Aorta (tissue), 5 donors: ENCODE measurements at places on chromosomes 4 and X.

DNA sequence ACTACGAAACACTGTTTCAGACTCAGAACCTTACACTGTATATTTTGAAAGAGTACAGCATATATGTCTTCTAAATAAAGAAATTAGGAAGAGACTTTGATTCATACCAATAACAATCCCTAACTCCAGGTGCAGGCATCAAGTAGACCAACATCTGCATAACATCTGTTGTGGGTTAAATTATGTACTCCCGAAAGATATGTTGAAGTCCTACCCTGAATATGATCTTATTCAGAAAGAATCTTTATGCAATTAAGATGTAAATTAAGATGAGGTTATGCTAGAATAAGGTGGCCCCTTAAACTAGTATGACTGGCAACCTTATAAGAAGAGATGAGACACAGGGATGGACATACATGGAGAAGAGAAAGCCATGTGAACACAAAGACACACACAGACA, 117.9 kb downstream of the INPP4B start:
- DNase-seq = no peak

DNA sequence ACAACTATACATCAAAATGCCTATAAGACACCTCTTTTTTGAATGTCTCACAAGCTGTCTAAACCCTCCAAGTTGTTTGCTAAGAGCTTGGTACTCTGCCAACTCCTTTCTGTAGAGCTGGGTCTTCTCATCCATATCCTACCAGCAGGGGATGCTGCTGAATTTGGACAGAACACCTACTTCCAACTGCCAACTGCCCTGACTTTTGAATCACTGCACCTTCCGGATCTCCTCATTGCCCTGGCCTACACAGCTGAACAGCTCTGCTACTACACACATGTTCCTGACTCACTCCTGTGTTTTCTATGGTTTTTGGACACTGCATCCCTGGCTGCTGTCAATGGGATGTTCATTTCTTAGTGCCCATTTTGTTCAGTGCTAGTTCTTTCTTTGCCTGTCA, 18.7 kb downstream of the FAM184B start:
- DNase-seq = no peak

GRCh38 chr4:78707793-78708192, 68.4 kb upstream of the BMP2K start:
- DNase-seq = no peak

GRCh38 chr4:97558204-97558778, 585.0 kb downstream of the STPG2 start:
- no peak for DNase-seq

DNA sequence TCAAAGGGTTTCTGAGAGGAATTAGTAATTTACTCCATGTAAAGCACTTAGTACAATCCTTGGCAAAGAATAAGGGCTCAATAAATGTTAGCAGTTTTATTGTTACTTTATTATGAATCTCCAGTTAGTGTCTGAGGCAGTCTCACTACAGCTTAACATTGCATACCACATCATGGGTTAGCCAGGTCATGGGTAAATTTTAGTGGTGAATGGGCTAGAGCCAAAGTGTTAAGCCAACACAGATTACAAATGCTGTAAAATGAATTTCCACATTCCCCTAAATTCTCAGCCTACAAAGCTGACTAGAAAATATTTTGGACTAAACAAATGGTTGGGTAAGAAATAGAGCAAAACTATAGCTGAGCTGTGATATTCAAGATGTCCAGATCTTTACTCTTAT, 72.4 kb downstream of the NRK start:
- no peak for DNase-seq

- no peak for DNase-seq
Observed at GRCh38 chr4:42806303-42806835, 86.1 kb upstream of the GRXCR1 start.

- DNase-seq = no peak
Observed at GRCh38 chr4:90246816-90247215, 119.6 kb downstream of the CCSER1 start.

GRCh38 chr4:22478426-22478825, 37.4 kb downstream of the ADGRA3 start:
- no peak for DNase-seq

DNA sequence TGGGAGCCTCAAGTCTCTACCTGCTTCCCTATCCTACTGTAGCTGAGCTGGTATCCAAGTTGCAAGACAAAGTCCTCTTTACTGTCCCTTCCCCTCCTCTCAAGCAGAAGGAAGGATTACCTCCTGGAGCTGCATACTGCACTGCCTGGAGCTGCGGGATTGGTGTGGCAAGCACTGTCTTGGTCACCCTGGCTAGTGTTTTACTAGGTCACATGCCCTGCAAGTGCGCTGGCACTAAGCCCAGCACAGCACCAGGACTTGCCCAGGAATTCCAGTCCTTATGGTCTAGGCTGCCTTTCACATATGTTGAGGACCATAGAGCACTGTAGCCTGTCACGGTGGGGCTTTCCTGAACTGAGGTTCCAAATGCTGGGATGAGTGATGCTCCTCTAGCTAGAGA, 227.3 kb upstream of the ZC4H2 start:
- DNase-seq = no peak

- DNase-seq = no peak
Observed at GRCh38 chrX:38870361-38870895, 69.2 kb downstream of the MID1IP1 start.

GRCh38 chrX:3094261-3094660, 53.0 kb downstream of the ARSF start:
- DNase-seq = no peak

DNA sequence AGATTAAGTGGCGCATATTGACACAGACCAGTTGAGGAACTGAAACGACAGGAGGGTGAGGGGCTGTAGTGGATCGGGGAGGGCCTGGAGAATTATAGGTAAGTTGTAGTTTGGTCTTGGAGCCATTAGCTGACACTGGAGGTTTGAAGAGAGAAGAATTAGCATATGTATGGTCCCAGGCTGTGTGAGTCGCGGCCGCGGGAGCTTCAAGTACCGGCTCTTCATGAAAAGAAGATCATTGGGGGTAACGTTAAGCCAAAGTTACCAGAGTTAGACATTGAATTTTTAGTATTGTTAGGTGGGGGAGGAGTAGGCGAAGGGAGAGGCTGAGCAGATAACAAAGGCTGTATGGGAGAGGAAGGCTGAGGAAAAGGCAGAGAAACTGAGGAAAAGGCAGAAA, 56.5 kb downstream of the ZNF674 start:
- no peak for DNase-seq

DNA sequence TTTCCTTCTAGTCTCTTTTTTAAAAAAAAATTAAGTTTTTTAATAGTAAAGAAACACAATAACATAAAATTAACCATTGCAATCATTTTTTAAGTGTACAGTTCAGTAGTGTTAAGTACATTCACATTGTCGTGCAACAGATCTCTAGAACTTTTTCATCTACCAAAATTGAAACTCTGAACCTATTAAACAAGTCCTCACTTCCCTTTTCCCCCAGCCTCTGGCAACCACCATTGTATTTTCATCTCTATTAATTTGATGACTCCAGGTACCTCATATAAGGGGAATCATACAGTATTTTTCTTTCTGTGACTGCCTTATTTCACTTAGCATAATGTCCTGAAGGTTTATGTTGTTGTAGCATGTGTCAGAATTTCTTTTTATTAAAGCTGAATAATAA, 31.8 kb downstream of the MSL3 start:
- DNase-seq = no peak

- no peak for DNase-seq
Observed at GRCh38 chr4:133377286-133377685, 228.2 kb downstream of the PCDH10 start.

GRCh38 chr4:856225-856901, 30.4 kb upstream of the CPLX1 start:
- DNase-seq = no peak

DNA sequence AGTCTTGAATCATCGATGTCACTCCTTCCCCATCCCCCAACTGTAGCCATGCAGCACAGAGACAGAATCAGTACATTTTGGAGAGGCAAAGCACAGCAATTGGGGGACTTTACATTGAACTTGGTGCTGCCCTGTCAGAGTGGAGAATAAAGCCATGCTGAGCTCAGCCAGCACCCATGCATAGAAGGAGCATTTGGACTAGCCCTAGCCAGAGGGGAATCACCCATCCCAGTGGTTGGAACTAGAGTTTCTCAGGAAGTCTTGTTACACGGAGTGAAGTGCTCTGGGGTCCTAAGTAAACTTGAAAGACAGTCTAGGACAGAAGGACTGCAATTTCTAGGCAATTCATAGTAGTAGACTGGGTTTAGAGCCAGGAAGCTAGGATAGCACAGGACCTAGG, 49.6 kb downstream of the STPG2 start:
- DNase-seq = no peak
